HuH-7.5 (cell line): ENCODE measurements at places on chromosomes 1 and 21.

GRCh38 chr1:14332158-14332557 lies 266.3 kb upstream of the KAZN start:
- no peak for DNase-seq

- no peak for DNase-seq
Measured at GRCh38 chr1:66984491-66984890, 59.7 kb downstream of the MIER1 start.

- no peak for DNase-seq
Measured at GRCh38 chr1:110348050-110348449, 8.9 kb downstream of the RBM15 start.

- no peak for DNase-seq
Measured at GRCh38 chr1:147902253-147902845, at the start of gene GJA8. Gene GJA8, plus strand, starts transcription at chr1:147902795. Its CDS starts 5,161 bp downstream, at chr1:147907956.

DNA sequence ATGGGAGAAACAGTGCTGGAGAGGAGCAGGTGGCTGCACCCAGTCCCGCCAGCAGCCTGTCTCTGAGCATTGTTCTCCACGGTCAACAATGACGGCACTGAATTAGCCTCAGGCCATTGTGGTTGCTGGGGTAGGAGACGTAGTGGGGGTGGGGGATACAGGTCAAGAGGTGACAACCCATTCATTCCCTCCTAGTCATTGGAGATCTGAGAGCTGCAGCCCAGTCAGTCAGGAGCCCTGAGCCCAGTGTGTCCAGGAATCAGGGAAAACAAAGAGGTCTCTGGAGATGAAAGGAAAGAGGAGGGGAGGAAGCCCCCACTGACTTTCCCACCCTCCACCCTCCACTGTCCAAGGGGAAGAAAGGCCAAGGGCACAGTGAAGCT lies 15.3 kb downstream of the SMIM12 start:
- DNase-seq, result no peak

GRCh38 chr1:173117108-173117633 lies 66.4 kb upstream of the TNFSF18 start:
- DNase-seq, result no peak

DNA sequence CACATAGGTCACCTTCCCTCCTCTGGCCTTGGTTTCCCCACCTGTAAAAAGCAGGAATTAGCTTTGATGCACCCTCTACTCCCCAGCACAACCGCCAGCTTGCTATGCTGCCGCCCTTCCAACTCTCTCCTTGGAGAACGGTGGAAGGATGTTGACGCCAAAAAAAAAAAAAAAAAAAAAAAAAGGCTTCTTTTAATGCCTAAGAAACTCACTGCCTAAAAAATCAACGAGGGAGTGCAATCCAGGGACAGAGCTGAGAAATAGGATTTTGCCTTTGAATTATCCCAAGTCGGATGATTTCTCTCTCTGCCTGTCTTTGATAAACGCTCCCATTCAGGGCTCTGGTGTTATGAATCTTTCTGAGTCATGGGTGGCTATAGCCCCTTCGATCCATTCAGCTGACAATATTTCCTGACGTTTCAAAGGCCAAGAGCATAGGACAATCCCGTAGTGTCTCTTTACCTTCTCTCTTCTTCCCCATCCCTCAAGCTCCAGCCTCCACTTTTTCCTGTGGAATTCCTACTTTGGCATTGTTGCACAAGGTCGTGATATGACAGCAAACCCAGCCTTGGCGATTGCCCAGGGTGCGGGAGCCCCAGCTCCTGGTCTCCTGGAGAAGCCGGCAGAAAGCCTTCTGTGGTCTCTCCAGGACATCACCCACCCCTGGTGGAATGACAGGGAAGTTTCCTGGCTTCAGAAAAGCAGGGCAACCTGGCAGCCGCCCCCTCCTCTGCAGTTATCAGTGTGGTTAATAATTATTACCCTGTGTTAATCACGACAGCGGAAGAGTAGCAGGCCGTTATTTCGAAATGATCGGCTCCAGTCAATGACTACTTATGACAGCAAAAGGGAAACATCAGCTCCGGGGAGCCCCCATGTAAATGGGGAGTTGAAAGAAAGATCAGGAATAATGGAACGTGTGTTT lies 8.0 kb upstream of the PLXNA2 start:
- peak; percentile 69 for DNase-seq

- no peak for DNase-seq
Measured at GRCh38 chr1:10696977-10697376, 99.5 kb downstream of the CASZ1 start.

DNA sequence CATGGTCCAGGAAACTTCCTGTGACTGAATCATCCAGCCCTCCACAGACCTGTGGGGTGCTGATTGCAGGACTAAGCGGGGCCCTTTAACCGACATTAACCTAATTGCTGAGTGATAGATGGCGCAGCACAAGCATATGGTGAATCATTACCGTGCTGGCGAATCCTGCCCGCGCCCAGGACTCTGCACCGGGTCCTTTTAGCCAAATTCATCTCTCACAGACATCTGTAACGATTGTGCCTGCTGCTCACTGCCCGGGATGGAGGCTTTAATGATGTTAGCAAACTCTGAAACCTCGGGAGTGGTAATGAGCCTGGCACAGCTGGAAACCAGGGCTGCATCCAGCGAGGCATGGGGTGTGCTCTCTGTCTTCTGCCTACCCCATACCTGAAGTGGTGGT lies 147.3 kb upstream of the CD34 start:
- no peak for DNase-seq

DNA sequence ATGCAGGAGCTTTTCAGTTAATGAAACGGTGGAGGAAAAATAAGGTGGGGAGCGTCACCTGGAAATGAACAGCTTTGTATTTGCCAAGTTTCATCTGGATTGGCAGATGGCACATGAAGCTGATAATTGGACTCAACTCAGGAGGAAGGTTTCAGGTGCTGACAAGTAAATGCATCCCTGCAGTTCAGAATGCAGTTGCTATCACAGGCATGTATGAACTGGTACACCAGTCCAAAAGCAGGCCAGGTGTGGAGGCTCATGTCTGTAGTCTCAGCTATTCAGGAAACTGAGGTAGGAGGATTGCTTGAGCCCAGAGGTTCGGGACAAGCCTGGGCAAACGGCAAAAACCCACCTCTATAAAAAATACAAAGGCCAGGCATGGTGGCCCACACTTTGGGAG lies 15.5 kb downstream of the DEGS1 start:
- no peak for DNase-seq

GRCh38 chr21:42757826-42758655 lies 104.6 kb downstream of the PDE9A start:
- DNase-seq, result no peak

GRCh38 chr1:86706018-86706635 lies 1.8 kb downstream of the SH3GLB1 start:
- no peak for DNase-seq

GRCh38 chr1:171252482-171252881 lies 4.2 kb downstream of the FMO1 start:
- no peak for DNase-seq

- DNase-seq, result no peak
Measured at GRCh38 chr1:156121457-156121856, 6.9 kb downstream of the LMNA start.

DNA sequence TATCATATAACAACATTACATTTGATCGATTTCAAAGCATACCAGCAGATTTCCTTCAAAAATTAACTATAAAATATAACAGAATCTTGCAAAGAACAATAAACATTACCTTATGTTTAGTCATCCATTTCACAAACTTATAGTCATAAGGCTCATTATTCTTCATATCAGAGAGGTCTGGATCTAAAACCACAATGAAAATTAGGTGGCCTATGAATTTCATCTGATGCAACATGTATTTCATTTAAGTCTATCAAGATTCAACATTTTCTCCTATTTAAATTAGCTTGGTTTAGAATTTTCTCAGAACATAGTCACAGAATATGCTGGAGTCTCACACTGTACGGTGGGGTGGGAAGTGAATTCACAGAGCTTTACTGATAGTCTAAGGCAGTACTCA lies 49.2 kb downstream of the KYAT3 start:
- no peak for DNase-seq

- DNase-seq, result no peak
Measured at GRCh38 chr1:37448185-37448584, 26.2 kb upstream of the ZC3H12A start.

DNA sequence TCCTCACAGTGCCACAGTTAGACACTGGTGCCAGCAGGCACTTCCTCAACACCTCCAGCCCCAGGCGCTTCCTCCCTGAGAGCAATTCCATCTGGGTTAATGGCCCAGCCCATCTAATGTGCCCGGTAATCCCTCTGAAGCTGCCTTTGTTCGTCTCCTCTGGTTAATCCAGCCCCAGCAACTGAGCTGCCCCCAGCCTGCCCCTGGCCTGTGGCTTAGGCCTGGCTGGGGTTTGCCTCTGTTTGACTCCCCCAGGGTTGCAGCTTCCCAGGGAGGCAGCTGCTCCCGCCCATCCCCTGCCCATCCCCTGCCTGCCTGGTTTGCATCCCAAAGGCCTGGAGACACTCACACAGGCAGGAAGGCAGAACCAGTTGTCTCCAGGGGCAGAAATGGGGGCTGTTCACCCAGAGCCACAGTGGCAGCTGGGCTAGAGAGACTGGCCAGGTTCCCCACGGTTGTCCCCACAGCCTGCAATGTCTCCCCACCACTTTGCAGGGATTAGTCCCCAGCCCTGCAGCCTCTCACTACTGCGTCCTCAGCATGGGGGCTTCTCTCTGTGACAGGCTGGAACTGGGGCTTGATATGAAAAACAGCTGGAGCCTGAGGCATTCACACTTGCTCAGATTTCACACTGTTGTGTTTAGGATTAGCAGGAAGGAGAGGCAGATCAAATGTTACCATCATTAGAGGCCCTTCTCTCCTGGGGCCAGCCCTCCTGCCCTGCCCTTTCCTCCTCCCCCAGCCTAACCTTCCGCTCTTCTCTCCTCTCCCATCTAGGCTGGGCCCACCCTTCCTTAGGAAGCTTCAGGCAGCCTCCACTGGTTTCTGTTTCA lies 120.2 kb downstream of the TLR5 start:
- no peak for DNase-seq

GRCh38 chr1:162385702-162386101 lies 4.2 kb downstream of the C1orf226 start:
- DNase-seq, result no peak

DNA sequence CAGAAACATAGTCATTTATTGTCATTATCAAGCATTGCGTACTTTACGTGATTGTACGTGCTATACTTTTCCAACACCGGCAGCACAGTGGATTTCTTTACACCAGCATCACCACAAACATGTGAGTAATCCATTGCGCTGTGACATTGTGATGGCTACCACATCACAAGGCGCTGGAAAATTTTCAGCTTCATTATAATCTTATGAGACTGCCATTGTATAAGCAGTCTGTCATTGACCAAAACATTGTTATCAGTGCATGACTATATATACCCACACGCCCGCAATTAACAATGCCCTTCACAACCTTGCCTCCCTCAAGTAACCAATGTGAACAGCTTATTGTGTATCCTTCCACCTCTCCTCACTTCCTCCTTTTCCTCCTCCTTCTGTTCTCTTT lies 137.6 kb downstream of the ZZZ3 start:
- no peak for DNase-seq

DNA sequence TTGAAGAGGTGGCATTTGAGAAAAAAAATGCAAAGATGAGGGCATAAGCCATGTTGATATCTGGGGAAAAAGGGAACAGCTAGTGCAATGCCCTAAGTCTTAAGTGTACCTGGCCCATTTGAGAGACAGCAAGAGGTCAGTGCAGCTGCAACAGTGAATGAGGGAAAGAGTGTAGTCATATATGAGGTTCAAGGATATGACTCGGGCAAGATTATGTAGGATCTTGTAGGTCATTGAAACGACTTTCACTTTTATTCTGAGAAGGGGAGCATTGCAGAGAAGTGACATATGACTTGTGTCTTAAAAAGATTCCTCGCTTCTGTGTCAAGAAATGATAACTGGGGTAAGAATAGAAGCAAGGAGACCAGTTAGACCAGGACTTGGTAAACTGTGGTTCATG lies 31.0 kb downstream of the NTMT2 start:
- no peak for DNase-seq

DNA sequence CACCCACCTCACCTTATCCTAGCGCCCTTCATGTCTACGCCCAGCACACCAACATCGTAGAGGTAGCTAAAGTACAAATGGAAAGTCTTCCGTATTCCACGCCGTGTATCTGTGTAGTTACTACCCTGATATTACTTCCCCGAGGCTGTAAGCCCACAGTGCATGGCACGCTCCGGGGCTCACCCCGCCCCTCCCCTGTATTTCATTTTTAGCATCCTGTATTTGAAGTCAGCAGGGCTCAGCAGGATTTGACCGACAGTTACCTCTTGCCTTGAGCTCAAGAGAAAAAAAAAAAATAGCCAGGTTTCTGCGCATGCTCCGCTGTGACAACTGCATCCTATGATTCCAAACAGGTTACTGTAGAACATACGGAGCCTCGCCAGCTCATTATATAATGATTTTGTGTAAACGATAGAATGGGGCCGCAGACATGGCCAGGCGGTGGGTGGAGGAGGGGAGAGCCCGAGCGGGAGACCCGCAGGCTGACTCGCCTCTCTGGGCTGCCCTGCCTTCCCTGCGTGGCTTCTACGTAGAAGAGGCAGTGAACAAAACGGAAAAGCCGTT lies 1.3 kb downstream of the ABCG1 start:
- peak; percentile 74 for DNase-seq

GRCh38 chr1:212030936-212031528 lies 4.3 kb downstream of the INTS7 start:
- DNase-seq, result no peak

DNA sequence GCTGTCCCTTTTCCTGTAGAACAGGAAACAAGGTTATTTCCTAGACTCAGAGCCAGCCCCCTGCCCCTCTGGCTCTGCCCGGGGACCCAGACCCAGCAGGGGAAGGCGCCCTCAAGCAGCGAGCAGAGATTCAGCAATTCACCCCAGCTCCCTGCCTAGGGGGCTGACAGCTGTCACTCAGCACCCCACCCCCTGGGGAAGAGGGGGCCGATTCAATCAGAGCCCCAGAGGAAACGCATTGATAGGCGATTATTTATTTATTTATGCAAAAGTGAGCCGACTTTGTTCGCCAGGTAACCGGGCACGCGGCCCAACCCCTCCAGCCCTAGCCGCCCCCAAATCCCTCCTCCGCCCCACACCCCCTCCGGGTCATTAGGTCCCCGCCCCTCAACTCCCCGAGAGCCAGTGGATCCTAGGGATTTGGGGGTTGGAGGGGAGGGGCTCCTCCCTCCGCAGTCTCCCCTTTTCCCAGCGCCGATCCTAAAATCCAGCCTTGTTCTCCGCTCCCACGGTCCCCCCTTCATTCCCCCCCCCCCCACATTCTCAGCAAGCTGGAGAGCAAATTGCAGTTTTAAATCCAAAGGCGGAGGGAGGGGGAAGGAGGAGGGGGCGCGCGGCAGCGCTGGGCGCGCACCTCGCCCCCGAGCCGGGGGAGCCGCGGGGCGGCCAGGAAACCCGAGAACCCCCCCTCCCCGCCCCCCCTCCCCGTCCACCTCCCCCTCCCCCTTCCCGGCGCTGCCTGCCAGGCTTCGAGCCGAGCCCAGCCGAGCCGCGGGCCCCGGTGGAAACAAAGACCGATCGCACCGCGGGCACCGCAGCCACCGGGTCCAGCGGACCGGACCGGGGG lies 1.3 kb downstream of the AHDC1 start:
- peak; percentile 75 for DNase-seq

GRCh38 chr1:10787286-10787685 lies 9.2 kb downstream of the CASZ1 start:
- no peak for DNase-seq

GRCh38 chr1:228734881-228735801 lies at the start of gene RHOU:
Gene RHOU, plus strand, starts transcription at chr1:228735479. Its CDS starts 264 bp downstream, at chr1:228735743.
- peak; percentile 75 for DNase-seq

- no peak for DNase-seq
Measured at GRCh38 chr1:168468042-168468809, 75.6 kb downstream of the XCL2 start.
